Endodermal cell (in vitro differentiated cells): ENCODE measurements at places on chromosomes 13 and 19. TPM values are rescaled to one million over a fixed set of nuclear protein-coding genes. Genes with fewer than 3 reads are reported as not detected.

GRCh38 chr19:53813996-53814395 lies 10.1 kb downstream of the NLRP12 start:
- H3K4me3 ChIP-seq: no peak overlapping the region
- no peak for DNase-seq
- H3K36me3 ChIP-seq: no peaks in the 10 kb centered on the region
- no peaks in the 10 kb centered on the region for H3K27me3 ChIP-seq
- H3K4me1 ChIP-seq: no peaks in the 10 kb centered on the region
- H3K27ac ChIP-seq: no peak overlapping the region

- no peak overlapping the region for H3K27ac ChIP-seq
- no peak overlapping the region for H3K4me3 ChIP-seq
- H3K27me3 ChIP-seq: no peaks in the 10 kb centered on the region
- peaks cover 7% of the 10 kb centered on the region for H3K4me1 ChIP-seq
- no peak for DNase-seq
These were observed 152.9 kb downstream of the SIPA1L3 start for GRCh38 chr19:38059897-38060296.

- DNase-seq: no peak
- H3K36me3 ChIP-seq: peaks cover 21% of the 10 kb centered on the region
- H3K4me1 ChIP-seq: peaks cover 11% of the 10 kb centered on the region
- H3K27me3 ChIP-seq: no peaks in the 10 kb centered on the region
- no peak overlapping the region for H3K4me3 ChIP-seq
These were observed 1.7 kb downstream of the DMPK start for GRCh38 chr19:45780448-45781213.

GRCh38 chr13:44507639-44508038 lies 68.5 kb downstream of the TSC22D1 start:
- peaks cover 12% of the 10 kb centered on the region for H3K36me3 ChIP-seq
- H3K27me3 ChIP-seq: no peaks in the 10 kb centered on the region
- H3K27ac ChIP-seq: no peak overlapping the region
- no peaks in the 10 kb centered on the region for H3K4me1 ChIP-seq

Gene LYPD5
- total RNA-seq: 0.11 TPM in 1 of 2 replicates, not detected in the other

Gene SLC7A9
- total RNA-seq: 0.38 TPM in 1 of 3 replicates, not detected in the others
